HuH-7.5 (cell line): ENCODE measurements at places on chromosomes 5 and 9.

DNA sequence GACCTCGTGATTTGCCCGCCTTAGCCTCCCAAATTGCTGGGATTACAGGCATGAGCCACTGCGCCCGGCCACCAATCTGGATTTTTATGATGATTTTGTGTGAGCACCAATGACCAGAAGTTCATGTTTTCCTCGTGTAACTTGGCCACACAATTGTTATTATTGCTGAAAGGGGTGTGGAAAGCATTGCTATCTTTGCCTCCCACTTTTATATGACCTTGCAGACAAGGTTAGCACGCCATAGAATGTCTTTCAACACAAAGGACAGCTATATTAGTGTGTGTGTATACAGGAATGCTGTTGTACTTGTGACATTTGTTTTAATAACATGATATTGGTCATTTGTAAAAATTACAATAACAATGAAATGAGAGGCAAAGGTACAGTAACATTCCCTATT is 155.0 kb upstream of the ERCC6L2 start:
- no peak for DNase-seq

DNA sequence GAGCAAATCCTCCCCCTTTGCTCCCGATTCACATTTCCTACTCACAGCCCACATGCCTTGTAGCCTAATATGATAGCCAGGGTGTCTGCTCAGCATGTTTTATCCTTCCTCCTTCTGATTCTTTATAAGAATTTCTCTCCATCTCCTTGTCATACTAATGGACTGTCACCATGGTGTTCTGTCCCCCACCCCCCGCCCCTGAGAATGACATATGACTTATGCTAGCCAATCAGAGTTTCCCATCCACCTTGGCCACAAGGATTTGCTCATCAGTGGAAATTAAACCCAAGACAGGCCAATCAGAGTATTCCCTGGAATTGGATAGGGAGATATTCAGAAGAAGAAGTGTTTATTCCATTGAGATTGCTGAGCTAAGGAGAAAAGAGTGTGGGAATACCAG is 16.0 kb downstream of the ABLIM3 start:
- DNase-seq = no peak

- DNase-seq = no peak
Measured at GRCh38 chr9:134403682-134404301, 77.5 kb downstream of the RXRA start.

GRCh38 chr5:128216860-128217531 is 133.4 kb downstream of the SLC12A2 start:
- DNase-seq = no peak

- no peak for DNase-seq
Measured at GRCh38 chr5:56327809-56328208, 94.7 kb upstream of the ANKRD55 start.

- no peak for DNase-seq
Measured at GRCh38 chr9:111051400-111051799, 13.1 kb upstream of the LPAR1 start.

GRCh38 chr9:98972716-98973115 is 29.0 kb downstream of the COL15A1 start:
- no peak for DNase-seq

GRCh38 chr5:108728566-108729241 is 19.0 kb upstream of the FER start:
- DNase-seq = no peak

DNA sequence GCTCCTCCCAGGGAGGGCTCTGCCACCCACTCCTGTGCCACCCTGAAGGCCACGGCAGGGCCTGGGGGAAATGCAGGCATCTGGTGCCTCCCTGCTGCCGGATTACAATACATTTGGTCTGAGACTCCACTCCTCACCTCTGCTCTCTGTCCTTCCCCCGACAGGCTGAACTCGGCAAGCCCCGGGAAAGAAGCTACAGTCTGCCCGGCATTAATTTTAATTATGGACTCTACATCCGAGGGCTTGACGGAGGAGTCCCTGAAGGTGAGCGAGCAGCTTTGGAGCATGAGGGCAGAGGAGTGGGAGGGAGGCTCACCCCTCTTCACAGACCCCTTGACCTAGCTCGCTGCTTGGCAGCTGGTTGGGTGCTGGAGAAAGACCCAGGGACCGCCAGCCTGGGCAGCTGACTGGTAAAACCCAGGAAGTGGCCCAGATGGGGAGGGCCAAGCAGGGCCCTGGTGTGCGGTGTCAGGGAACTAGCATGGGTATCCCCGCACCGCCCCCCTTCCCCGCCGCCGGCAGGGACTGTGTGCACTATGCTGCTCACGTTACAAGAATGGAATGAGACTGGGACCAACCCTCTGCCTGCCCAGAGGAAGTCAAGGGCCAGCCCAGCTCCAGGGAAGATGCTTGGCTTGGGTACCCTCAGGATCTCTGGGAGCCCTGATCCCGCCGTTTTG is 83.7 kb upstream of the BARHL1 start:
- DNase-seq = no peak

GRCh38 chr5:123080215-123080614 is 8.8 kb upstream of the PRDM6 start:
- no peak for DNase-seq

- no peak for DNase-seq
Measured at GRCh38 chr5:99460701-99461100, 531.9 kb upstream of the CHD1 start.

DNA sequence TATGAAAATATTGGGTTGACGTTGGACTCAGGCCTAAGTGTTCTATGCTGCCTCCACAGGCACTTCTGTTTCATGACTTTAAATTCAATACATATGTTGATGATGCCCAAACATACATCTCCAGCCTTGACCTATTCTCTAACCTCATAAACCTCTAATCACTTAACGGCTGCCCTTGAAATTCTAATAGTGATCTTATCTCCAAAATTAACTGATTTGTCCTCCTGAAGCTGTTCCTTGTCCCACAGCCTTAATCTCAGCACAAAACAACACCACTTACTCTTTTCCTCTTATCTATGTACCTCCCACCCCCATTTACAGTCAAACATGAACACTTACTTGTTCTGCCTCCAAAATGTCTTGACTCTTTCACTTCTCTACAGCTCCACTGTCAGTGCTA is 43.3 kb downstream of the FGF10 start:
- DNase-seq = no peak

- DNase-seq = no peak
Measured at GRCh38 chr9:6897898-6898302, 140.1 kb downstream of the KDM4C start.

DNA sequence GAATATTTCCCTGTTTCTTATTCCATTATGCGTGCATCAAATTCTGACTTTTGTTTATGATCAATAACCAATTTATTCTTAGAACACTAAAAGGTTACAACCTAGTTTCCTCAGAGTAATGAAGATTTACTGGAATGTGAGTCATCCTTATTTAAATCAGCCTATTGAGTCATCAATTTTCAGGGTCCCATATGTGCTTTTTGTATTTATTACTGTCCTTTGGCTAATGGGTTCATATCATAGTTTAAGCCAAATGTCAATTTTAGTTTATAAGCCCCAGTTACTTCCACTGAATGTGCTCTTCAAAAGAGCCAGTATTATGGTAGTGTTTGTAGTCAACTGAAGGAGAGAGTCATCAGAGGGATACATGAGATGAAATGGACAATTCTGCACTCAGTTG is 359.2 kb downstream of the PRR16 start:
- DNase-seq = no peak

DNA sequence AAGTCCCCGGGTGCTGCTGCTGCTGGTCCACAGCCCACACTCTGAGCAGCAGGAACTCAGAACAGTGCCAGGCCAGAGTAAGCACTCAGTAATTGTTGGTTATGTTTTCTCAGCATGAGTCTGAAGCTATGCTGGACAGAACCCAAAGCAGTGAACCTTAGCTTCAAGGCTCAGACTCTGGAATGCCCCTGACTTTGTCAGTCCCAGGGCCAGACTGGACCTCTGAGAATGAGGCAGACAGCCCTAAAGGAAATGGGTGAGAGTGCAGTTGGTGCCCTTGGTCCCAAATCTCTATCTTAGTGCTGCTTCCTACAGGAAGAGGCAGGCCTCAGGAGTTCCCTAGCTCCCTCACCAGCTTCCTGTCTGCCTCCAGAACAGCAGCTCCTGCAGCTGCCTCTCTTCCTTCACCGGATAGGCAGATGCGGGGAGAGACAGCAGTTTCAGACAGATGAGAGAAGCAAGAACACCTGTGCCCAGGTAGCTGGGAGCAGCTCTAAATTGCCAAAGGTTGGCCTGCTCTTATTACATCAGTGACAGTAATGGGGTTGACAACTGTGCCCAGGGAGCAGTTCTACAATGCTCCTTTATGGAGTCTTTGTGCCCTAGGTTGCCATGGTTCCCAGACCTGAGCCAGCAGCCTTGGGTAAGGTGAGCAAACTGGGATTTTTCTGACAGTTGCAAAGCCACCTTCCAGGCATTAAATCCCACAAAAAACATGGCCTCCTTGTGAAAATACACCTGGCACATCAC is 82.2 kb upstream of the CXCL14 start:
- no peak for DNase-seq

- no peak for DNase-seq
Measured at GRCh38 chr5:31427013-31427723, 104.7 kb downstream of the DROSHA start.

- DNase-seq = no peak
Measured at GRCh38 chr5:8474569-8474930, 605.6 kb downstream of the MTRR start.

GRCh38 chr9:133526721-133527321 is 2.1 kb upstream of the MYMK start:
- no peak for DNase-seq

DNA sequence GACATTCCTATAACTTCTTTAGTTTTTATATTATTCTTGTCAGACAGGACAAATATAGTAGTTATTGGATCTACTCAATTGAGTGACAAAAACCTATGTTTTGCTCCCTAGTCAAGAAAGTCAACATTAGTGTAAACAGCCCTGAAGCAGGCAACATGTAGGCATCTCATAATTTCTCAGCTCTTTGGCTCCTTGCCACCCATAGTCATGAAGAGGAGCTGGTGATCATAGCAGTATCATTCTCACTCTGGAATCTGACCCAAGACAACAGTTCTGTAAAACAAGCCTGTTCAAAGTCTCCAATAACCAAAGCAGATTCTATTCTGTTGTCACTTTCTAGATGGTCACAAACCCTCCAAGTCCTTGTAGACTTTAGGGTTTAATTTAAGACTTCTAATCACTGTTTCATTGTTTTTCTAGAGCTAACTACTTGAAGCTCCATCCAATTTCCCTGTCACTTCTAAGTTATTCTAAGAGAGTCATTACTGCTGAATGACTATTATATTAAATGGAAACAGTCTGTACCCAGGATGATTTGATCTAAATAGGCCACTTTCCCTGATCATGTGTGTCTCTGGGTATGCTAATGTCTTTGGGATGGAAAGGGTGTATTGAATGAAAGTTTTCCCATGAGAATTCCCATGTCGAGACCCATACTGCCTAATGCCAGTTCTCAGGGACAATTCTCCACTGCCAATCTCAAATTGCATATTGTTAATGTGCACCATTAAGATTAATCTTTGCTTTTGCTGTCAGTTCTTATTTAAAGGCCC is 533.3 kb downstream of the ACTL7B start:
- no peak for DNase-seq

GRCh38 chr5:19987612-19988361 is at the start of gene CDH18:
Gene CDH18, minus strand, starts transcription at chr5:19988200. Its CDS starts 149,214 bp downstream, at chr5:19838986.
- no peak for DNase-seq

GRCh38 chr5:151758141-151758429 is 346 bp downstream of the ATOX1 start:
- no peak for DNase-seq

- DNase-seq = no peak
Measured at GRCh38 chr5:180595046-180595379, 3.7 kb upstream of the SCGB3A1 start.

GRCh38 chr9:114413861-114414301 is 26.1 kb upstream of the AKNA start:
- DNase-seq = no peak

DNA sequence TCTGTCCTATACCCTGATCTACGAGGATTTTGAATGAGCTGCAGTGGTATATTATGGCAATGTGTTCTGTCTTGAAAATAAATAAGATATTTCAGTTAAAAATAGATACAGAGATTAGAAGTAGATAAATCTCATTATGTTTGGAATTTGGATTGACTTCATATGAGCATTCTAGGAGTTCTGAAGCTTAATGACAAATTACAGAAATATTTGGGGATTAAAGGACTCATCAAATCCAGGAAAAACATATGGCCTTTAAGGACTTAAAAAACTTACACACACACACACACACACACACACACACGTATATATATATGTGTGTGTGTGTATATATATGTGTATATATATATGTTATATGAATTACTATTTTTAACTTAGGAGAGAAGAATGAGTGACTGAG is 446.9 kb upstream of the CD180 start:
- no peak for DNase-seq

DNA sequence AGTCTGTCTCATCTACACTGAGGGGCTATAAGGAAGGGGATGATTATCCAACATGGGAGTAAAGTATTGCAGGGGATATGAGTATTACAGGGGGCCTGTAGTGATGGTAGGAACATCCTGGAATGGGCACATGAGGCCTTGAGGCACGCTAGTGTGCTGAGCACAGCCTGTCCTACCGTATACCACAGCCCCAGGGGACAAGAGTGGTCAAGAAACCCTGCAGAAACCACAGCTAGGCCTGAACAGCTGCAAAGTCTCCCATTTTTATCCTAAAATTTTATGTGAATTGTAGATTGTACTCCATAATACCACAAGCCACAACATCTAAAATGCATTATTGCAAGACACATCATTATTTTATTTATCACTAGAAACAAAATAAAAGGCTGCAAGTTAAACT is 136.3 kb upstream of the ASTN2 start:
- DNase-seq = no peak

- no peak for DNase-seq
Measured at GRCh38 chr5:158014372-158014771, 155.4 kb upstream of the CLINT1 start.

GRCh38 chr5:41637869-41638268 is 127.5 kb upstream of the PLCXD3 start:
- DNase-seq = no peak

DNA sequence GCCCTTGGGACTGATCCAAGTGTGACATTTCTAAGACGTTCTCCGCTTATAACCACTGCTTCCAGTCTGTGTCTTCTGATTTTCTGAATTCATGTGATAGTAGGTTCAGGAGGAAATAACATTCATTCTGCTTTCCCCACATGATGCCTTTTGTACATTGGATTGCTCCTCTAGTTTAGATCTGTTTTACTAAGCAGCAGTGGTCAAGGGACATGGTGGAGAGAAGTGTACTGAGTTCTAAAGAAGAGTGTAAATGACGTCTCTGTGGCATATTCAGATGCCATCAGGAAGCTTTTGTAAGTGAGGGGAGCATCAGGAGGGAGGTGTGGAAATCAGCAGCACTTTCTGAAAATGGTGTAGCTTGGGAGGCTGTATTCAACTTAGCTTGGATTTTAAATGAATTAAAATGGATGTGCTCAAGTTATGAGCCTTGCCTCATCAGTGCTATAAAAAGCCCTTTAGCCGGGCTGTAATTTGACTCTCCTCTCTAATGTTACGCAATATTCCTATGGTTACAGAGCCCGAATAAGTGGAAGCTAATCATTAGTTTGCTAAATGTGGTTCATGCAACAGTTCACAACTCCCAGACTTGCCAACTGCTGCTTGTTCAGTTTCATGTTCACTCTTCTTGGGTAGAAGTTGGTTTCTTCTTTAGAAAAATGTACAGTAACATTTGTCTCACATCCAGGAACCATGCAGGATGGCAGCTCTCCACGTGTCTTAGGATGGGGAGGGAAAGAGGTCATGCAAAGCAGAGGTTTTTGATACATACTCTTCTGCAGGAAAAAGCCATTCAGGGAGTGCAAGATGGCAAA is 281.3 kb downstream of the ARHGAP26 start:
- DNase-seq = peak; percentile 18

- no peak for DNase-seq
Measured at GRCh38 chr5:82023644-82024043, 51.8 kb downstream of the ATG10 start.

- DNase-seq = no peak
Measured at GRCh38 chr5:88761269-88761850, 121.6 kb downstream of the MEF2C start.
